ENCODE measurements at places on chromosomes 4 and X. TPM values are rescaled to one million over a fixed set of nuclear protein-coding genes. Genes with fewer than 3 reads are reported as not detected.

DNA sequence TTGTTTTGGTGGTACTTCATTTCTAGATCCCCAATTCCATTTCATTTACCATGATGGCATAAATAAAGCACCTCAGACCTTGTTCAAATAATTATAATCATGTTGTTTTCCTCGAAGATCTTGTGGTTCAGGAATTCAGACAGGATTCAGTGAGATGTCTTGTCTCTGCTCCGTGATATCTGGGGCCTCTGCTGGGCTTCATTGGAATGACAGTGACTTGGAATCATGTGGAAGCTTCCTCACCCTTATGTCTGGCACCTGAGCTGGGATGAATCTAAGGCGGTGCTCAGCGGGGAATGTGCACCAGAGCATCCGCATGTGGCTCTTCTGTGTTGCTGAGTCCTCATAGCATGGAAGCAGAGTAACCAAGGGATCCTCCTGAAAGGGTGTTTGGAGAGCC is 132.2 kb downstream of the VEGFC start:
- DNase-seq: no peak

Gene CC2D2A
- total RNA-seq: 12.2 TPM

- DNase-seq: no peak
These were observed 46.4 kb downstream of the SLC16A2 start for GRCh38 chrX:74467656-74468055.

DNA sequence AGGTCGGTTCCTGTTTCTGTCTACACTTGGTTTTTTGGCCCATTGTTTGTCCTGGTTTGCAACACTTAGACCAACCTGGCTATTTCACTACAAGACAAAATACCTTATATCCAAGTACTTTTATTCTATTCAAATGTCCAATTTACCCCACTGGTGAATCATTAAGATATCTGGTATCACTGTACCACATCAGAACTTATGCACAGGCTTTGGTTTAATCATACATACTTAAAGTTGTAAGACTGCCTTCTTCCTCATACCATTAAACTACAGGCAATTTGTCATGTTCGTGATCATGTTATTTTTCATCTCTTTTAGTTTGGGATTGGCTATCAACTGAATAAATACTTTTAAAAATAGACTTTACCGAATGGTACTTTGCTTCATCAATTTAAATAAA is 53.0 kb upstream of the ATOH1 start:
- peak; percentile 68 for DNase-seq

- DNase-seq: peak; percentile 20
These were observed 66.5 kb downstream of the EFNB1 start for GRCh38 chrX:68895341-68895755.

- DNase-seq: no peak
These were observed 227.7 kb downstream of the C4orf33 start for GRCh38 chr4:129323658-129324057.

Gene CCDC120
- 8.0 TPM for total RNA-seq
